ENCODE measurements at places on chromosomes 6 and 20.

- no peak for DNase-seq
Measured at GRCh38 chr6:20707870-20708269, 173.6 kb downstream of the CDKAL1 start.

GRCh38 chr6:149988550-149989346 lies 25.0 kb downstream of the ULBP1 start:
- DNase-seq, result no peak

GRCh38 chr6:126266664-126267063 lies 73.3 kb upstream of the CENPW start:
- DNase-seq, result no peak

GRCh38 chr6:137711972-137712371 lies 155.1 kb upstream of the TNFAIP3 start:
- DNase-seq, result no peak

- no peak for DNase-seq
Measured at GRCh38 chr20:48708630-48709029, 119.2 kb downstream of the PREX1 start.

GRCh38 chr20:46550461-46550860 lies at the start of gene OCSTAMP:
Gene OCSTAMP, minus strand, starts transcription at chr20:46550654. Its CDS starts 94 bp downstream, at chr20:46550560.
- no peak for DNase-seq

GRCh38 chr6:13700232-13700631 lies 11.4 kb downstream of the RANBP9 start:
- no peak for DNase-seq

Data from NCI-H2081 (cell line).